ENCODE measurements at places on chromosomes 13 and 19.
A peak's percentile ranks its signal among the peaks of the same experiment; 100 is the strongest.

DNA sequence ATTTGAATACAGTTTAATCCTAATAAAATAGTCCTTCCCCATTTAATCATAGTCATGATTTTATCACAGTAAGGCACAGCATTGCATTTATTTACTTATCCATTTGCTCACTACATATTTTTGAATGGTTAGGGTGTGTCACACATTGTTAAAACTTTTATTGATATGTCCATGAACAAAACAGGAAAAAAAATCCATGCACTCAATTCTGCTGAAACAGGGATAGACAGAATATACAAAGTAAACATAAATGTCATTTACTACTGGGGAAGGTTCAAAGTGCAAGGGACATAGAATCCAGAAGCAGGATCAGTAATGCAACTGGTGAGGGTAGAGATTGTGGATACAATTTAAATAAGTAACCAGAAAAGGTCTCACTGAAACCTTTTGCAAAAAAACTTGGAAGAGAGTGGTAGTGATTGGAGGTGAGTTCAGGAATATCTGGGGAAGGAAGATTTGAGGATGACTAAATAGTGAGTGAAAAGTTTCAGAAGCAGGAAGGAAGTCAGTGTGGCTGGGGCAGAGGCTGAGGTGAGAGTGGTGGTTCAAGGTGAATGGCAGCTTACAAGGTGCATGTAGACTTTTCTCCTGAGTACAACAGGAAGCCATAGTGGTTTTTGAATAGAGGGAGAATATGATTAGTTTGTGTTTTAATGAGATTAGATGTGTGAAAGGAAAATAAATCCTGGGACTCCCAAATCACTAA is 387.2 kb upstream of the ATXN8OS start:
- no peak for DNase-seq

DNA sequence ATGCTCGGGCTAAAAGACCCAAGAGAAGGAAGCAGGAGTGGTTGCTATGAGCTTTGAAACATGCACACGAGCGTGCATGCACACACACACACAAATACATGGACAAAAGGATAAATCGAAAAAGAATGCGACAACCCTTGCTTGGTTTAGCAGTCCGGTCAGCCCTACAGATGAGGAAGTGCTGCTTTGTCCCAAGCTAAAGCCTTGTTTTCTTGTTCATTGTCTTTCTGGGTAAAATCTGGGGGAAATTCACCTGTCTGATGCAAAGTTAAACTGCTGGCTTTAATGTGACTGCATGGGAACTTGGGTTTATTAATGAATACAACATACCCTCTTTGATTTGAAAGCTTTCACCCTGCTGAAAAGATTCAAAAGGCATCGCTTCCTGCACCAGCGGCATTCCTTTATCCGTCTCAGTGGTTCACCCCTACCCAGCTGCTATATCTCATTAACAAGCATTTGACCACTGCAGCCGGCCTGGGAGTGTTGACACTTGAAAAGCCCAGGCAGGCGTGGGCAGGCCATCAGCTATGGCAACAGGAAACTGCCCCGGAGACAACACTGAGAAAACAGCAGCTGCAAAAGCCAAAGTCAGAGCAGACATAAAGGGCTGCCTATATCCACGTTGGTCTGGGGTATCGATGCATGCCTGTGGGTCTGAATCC is 301.7 kb downstream of the NDFIP2 start:
- peak; percentile 96 for DNase-seq

DNA sequence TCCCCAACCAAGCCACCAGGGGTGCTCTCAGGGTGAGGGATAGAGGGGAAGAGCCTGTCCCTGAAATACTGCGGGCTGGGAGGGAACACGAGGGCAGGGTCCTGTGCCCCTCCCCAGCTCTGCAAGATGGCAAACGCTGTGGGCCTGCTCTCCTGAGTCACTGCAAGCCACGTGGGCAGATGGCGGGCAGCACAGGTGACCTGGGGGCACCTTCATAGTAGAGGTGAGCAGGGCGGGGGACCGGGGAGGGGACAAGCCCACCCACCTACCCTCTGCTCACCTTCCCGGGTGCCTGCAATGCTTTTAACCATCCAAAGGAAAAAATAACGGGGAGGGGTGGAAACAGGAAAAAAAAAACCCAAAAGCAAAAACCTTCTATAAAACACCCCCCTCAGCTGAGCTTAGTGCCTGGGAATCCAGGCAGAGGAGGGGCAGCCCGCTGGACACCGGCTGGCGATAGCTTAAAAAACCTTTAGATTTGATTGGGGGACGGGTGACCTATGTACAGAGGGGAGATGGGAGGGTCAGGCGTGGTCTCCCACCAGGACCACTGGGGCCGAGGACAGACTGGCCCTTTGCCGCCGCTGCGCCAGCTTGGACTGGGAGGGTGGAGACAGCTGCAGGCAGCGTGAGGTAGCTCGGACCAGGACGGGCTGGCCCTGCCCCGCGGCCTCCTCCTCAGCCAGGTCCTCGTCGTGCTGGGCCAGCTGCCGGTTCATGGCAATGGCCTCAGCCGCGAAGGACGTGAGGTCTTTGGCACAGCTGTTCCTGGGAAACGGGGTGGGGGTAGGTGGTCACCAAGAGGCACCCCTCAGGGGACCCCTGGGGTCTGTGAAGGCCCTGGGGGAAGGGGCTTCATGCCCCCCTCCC is 11.7 kb downstream of the MKNK2 start:
- no peak for DNase-seq

DNA sequence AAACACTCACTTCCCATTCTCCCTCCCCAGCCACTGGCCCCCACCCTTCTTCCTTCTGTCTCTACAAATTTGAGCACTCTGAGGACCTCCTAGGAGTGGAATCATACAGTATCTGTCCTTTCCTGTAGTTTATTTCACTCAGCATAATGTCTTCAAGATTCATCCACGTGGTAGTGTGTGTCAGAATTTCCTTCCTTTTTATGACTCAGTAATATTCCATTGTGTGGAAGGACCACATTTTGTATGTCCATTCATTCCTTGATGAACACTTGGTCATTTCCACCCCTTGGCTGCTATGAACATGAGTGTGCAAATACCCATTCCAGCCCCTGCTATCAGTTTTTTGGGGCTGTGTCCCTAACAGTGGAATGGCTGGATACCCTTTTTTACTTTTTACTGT is 9.8 kb downstream of the KLF2 start:
- DNase-seq: no peak

- DNase-seq: no peak
Measured at GRCh38 chr19:44951179-44952159, 3.7 kb upstream of the CLPTM1 start.
